Epithelial cell of esophagus (primary cell): ENCODE measurements at places on chromosomes 5 and 9.

DNA sequence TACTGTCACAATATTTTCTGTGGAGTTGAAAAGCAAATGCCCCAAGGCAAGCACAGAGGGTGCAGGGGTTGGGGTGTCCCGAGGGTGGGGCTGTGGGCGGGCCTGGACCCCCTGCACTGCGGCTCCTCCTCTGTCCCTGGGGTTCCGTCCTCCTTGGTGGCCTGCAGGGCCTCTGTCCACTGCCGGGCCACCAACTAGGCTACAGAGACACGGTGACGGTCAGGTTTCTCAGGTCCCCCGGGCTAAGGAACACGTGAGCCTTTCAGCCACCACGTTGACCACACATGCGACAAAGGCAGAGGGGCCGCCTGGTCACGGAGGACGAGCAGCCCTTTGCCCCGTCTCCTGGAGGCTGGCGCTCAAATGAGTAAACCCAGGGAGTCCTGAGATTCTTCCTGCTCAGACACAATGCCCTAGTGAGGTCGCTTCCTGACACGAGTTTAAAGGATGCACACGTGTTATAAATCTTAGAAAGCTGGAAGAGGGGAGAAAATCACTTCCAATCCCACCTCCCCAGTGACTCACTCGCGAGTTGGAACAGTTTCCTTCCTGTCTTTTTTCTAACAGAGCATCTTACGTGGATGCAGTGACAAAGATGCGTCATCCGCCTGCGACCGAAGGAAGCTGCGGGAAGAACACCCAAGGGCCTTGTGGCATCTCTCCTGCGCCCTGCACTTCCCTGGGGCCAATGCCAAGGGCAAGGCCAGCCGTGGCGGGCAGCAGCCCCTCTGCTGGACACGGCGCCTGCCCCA is 24.8 kb upstream of the OBP2B start:
- no peak for DNase-seq

GRCh38 chr5:159864885-159865691 is 51.2 kb upstream of the ADRA1B start:
- DNase-seq = no peak

GRCh38 chr5:151348789-151349188 is 1.4 kb upstream of the SLC36A2 start:
- DNase-seq = no peak

- no peak for DNase-seq
These were observed 19.3 kb downstream of the CORO2A start for GRCh38 chr9:98173181-98173580.

DNA sequence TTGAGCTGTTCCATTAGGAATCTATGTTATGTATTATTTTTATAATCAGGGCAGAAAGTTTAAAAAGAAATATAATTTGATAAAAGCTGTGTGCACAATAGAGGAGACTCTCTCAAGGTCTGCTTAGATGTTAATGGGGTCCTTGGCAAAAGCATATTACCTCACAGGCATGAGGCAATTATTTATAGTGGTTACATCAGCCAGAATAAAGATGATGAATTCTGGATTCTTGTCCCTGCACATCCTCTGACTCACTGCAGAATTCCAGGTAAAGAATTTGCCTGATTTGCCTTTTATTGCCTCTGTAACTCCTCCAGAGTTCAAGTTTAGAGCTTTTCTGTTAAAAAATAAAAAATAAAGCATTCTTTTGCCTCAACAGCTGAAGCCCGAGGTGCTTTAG is 253.6 kb downstream of the MAST4 start:
- DNase-seq = peak; percentile 89

DNA sequence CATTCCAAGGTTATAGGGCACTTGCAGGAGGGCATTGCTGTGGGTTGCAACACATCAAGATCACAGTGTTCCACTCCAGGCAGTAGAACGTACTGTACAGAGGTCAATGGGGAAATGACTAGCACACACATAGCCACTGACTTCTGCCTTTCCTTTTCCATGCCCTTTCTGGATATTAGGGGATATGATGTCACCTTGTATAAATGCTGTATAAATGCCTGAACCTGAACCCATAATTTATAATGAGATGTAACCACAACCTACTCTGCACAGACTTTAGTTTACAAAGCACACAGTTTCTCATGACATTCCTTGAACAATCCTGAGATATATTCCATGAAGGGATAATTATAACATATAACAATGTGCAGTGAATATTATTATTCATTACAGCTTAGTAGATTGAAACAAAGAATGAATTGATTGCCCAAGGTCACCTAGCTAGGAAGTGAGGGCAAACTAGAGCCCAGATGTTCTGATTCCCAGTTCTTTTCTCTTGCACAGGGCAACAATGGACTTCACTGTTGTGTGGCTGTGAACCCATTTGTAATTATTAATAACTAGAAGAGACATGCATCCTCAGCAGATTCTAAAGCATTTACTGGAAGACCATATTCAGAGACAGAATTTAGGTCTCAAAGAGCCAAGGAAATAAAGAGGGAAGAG is 5.6 kb upstream of the ABLIM3 start:
- DNase-seq = peak; percentile 53

DNA sequence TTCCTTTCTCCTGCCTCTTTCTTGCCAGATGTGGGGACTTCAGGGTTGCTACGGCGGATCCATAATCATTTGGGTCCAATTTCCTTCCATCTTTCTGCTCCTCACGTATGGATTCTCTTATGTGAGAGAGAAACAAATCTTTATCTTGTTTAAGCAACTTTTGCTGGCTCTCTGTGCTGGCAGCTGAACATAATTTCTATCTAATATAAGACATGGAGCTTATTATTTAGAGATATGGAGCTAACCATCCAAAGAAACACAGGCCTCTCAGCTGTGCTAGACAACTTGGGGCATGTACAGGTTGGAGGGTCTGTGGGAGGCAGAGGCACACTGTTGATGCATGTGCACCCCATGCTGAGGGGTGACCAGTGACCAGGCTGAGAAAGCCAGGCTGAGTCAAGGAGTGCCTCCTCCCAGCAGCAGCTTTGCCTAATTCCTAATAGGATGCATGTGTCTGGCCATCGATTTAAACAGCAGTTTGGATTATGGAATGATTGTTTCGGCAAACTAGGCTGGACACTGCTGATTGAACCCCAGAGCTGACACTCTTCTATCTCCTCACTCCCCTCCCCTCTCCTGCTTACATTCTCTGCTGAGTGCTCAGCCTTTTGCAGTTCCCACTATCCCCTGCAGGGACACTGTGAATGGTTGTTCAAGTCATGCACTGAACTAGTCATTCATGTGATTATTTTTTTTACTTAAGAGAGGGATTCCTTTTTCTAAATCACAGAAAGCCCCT is 195.8 kb downstream of the ERCC6L2 start:
- DNase-seq = peak; percentile 43

GRCh38 chr5:71703941-71704340 is 15.1 kb upstream of the CARTPT start:
- no peak for DNase-seq

DNA sequence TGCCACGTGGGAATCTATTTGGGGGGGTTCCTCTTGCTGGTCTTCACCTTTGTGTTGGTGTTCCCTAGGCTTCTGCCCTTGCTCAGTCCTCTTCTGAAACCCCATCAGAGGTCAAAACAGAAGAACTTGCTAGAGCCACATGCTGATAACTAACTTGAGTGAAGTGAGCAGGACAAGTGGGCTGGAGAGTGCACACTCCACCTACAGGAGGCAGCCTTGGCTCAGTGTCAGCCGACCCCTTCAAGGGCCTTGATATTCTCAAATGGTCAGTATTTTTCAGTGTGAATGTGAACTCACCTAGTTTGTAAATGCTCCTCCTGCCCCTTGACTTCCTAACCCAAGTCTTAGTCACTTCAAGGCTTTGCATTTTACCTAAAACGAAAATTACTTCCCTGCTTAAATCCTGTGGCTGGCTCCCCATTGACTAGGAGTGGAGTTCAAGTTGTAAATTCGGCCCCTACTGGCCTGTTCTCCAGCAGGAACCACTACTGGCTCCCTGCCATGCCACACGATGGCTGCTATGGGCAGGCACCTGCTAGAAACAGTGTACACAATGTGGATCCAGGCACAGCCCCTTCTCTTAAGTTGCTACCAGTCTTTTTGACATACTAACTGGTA is 3.6 kb upstream of the SLC1A3 start:
- no peak for DNase-seq

GRCh38 chr9:99824378-99825171 is 2.9 kb downstream of the NR4A3 start:
- peak; percentile 18 for DNase-seq

GRCh38 chr5:96324708-96325107 is 108.3 kb downstream of the PCSK1 start:
- peak; percentile 92 for DNase-seq

- no peak for DNase-seq
These were observed 138.4 kb upstream of the ALDH1B1 start for GRCh38 chr9:38254151-38254550.

DNA sequence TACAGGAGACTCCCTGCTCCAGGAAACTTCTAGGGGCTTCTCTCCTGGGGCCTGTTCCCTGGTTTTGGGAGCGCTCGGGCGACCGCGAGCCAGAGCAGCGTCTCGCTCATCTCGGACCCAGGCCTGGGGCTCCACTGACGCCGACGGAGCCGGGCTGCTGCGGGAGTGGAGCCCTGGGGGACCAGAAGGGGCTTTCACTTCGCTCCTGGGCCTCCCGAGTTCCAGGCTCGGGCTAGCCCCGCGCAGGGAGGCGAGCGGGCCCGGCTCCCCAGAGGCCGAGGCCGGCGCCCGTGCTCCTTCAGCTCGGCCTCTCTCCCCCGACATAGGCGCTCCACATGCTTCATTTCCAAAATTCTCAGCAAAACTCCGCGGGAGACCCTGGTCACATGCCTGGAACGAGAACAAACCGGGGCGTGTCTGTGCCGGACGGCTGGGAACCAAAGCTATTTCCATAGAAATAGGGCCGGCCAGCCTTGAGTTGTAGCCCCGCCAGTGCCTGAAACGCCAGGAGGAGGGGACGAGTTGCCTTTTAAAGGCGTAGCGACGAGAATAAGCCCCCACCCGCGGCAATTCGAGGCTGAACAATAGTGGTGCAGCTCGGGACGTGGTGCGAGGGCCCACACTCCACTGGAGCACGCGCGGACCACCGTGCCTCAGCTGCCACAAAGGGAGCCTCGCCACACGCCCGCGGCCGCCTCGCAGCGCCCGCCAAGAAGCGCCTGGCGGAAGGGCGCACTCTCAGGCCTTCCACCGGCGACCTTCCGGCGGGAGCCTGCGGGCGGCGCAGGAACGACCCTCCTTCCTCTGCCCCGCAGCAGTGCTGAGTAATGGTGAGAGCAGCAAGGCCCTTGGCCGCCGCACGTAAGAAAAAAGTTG is 1.1 kb upstream of the G3BP1 start:
- peak; percentile 49 for DNase-seq

- no peak for DNase-seq
These were observed 35.3 kb downstream of the HRH2 start for GRCh38 chr5:175692996-175693710.

GRCh38 chr9:87770616-87771315 is 44.8 kb downstream of the CTSL start:
- no peak for DNase-seq
